Pons (tissue), 1 donor: ENCODE measurements at places on chromosomes 6 and 20.
A peak's percentile ranks its signal among the peaks of the same experiment; 100 is the strongest.

- no peak for DNase-seq
Measured at GRCh38 chr20:48201188-48201587, 415.9 kb upstream of the SULF2 start.

- DNase-seq = peak; percentile 17
Measured at GRCh38 chr6:50185006-50185405, 135.3 kb upstream of the DEFB112 start.

GRCh38 chr6:30670760-30671527 is 1.9 kb downstream of the DHX16 start:
- no peak for DNase-seq

GRCh38 chr6:1930356-1930755 is 315.0 kb downstream of the GMDS start:
- DNase-seq = no peak

DNA sequence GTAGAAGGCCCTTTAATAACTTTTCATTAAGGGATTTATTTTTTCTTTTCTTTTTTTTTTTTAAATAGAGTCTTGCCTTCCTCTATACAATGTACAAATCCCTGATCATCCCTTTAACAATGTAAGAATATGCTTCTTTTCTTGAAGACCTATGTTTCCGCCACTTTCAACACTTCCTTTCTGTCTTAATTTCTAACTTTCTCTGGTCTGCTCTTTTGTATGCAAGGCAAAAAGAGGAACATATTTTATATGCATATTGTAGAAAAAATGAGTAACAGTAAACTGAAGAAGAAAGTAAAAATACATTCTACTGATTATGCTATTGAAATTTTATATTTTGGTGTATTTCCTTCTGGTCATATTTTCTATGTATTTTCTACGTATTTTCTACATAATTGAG is 484.7 kb downstream of the TFAP2B start:
- DNase-seq = no peak

- DNase-seq = no peak
Measured at GRCh38 chr20:62993856-62994494, 12.8 kb downstream of the BHLHE23 start.

GRCh38 chr20:44231713-44232468 is 15.2 kb upstream of the GDAP1L1 start:
- DNase-seq = no peak
